ENCODE measurements at places on chromosomes 5 and 9.

DNA sequence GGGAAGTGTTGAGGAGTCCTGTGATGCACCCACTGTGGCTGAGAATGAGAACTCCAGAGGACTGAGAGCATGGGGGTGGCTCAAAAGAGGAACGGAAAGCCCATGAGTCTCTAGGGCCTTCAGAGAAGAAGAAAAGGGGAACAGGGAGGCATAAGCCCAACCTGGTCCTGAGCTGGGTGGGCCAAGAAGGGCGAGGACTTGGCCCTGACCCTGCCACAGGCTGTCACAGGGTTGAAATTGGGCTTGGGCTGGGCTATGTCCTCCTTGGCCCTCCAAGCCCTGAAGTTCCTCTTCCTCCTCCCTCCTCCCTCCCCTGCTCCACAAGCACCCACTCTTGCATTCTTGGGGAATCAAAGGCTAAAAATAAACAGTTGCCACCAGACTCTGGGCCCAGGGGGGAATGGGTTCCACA lies 49.3 kb upstream of the PPARGC1B start:
- DNase-seq: peak; percentile 53

DNA sequence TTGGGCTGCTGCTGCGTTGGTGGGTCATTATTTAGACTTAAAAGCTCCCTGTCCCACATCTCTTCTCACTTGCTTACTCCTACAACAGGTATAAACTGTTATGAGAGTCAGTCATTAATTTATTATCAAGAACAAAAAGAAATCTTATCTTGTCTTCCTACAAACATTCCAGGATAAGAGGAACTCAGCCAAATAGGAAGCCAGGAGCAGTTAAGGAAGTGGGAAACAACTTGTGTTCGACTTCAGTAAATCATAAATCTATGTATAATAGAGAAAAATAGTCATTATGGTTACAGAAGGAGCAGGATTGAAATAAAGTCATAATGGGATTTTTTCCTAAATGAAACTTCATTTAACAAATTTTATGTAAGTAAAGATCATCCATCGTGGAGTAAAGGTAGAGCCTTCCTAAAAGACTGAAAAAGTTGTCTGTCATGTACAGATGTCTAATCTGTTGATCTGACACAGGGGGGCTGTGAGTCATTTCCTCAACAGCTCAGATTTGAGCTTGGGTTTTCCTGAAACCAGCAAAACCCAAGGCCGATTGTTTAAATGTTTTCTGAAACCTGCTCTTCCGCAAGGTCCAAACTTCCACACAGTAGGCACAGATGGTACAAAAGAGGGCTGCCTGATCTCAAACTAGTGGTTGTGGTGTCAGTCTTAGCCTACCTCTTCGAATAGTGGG lies 25.3 kb upstream of the LRRTM2 start:
- no peak for DNase-seq

DNA sequence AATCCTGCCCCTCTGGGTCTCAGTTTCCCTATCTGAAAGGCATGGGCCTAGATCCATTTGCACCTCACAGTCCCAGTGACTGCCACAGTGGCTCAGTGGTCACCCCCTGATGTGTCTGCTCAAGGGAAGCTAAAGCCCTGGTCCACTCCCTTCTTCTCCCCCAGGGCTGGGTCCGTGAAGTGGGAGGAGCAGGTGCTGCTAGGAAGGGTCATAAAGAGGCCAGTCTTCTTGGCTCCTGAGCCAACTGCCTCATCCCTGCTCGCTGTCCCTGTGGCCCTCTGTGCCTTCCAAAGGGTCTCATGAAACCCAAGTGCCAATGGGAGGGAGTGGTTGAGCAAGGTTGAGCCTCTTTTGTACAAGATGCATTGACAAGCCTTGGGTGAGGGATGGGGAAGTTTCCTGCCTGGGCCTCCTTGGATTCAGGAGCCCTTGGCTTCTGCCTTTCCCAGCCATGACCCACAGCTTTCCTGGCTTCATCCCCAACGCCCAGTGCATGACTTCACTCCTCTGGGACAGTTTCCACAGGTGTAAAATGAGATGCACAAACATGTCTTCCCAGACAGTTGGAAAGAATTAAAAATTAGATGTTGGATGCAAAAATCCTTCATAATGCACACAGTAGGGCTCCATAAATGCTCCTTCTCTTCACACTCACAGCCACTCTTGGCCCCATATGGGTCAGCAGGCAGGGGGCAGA lies 1.6 kb upstream of the SLC6A7 start:
- no peak for DNase-seq

DNA sequence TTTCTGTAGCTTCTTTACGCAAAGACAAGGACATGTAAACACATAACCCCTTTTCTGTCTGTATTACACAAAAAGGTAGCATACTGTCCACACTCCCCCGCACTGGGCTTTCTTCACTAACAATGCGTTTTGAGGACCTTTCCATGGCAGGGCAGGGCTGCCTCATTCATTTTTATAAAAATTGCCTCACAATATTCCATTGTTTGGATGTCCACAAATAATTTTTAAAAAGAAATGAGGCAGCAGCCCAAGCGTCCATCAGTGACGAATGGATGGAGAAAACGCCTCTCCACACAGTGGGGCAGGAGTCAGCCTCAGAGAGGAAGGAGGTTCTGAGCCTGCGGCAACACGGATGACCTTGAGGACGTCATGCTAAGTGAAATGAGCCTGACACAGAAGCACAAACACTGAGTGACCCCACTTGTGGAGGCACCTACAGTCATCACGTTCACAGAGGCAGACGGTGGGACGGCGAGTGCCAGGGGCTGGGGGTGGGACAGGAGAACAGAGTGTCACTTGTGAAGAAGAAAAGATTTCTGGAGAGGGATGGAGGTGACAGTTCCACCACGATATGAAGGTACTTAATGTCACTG lies 67.8 kb downstream of the RASGEF1C start:
- no peak for DNase-seq

- DNase-seq: no peak
Observed at GRCh38 chr5:151469386-151469785, 22.0 kb downstream of the SLC36A1 start.

GRCh38 chr9:36746415-36746814 lies 173.7 kb downstream of the MELK start:
- no peak for DNase-seq

DNA sequence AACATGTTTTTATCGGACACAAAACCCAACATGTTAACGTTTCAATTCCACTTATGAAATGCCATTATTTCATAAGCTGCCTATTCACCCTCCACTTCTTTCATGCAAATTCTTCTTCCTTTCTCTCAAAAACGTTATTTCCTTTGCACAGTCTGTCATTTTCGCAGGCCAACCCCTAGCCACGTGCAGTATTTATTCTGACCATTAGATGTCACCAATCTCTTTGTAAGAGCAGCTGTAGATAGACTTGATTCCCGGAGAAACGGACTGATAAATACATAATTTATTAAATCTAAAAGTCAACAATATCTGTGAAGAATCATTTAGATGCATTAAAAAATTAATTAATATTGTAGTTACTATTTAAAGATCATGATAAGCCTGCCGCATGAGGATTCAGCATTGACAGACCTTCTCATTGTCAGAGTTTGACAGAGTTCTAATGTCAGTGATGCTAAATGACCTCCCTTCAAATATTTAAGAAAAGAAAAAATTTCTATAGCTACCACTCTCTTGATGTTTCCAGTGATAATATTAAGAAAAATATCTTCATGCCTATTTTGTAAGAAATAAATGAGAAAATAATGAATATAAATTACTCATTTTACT lies 933.6 kb downstream of the CDH12 start:
- peak; percentile 12 for DNase-seq

DNA sequence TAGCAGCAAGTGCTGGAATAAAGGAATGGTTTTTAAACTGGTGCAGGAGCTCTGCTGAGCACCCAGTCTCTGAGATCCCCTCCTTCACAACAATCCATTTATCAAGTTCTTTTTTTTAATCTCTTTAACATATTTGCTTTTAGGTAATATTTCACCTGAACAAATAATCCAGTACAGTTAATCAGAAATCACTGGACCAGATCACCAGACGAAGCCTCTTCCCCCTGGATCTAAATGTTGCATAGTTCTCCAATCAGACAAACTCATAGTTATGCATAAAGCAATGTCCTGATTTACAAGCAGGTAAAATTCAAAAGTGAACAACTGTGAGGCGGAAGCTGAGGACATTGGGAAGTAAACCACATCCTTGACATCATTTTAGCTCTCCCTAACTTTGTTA lies 657.7 kb upstream of the RORB start:
- DNase-seq: no peak

DNA sequence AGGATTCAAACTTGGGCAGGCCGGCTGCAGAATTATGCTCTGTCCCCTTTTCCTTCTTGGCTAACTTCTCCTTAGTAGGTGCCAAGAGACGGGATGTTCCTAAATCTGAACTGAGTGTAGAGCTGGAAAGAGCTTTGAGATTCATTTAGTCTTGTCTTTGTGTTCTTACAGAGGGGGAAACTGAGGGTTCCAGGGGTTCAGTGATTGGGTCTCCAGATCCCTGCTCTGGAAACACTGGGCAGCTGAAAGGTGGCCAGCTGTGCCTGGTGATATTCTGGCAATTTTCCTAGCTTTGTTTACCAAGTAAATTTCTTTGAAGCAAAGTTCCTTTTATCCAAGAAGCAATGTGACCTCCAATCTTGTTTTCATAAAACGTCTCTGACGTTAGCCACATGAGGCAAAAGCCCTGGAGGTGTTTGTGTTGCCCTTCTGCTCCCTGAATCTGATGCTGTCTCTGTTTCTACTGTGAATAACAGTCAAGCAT lies 288.7 kb downstream of the ZSWIM6 start:
- no peak for DNase-seq

- DNase-seq: no peak
Observed at GRCh38 chr5:64384765-64385164, 121.0 kb upstream of the RGS7BP start.

DNA sequence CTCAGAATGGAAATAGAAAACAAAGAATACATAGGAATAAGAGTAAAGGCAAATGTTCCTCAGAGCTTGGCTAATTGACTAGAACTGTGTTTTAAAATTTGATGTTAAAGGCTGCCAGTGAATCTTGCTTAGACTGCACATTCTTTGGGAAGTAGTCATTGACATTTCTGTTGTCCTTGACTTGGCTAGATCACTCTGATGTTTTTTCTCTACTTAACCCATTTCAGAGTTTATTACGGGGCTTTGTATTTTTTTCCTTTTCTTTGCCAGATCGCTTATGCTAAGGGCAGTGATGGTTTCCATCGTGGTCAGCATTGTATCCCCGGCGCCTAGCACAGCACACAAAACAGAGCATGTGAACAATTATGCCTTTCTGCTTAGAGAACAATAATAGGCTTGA lies 1126.7 kb upstream of the CDH9 start:
- DNase-seq: peak; percentile 13

DNA sequence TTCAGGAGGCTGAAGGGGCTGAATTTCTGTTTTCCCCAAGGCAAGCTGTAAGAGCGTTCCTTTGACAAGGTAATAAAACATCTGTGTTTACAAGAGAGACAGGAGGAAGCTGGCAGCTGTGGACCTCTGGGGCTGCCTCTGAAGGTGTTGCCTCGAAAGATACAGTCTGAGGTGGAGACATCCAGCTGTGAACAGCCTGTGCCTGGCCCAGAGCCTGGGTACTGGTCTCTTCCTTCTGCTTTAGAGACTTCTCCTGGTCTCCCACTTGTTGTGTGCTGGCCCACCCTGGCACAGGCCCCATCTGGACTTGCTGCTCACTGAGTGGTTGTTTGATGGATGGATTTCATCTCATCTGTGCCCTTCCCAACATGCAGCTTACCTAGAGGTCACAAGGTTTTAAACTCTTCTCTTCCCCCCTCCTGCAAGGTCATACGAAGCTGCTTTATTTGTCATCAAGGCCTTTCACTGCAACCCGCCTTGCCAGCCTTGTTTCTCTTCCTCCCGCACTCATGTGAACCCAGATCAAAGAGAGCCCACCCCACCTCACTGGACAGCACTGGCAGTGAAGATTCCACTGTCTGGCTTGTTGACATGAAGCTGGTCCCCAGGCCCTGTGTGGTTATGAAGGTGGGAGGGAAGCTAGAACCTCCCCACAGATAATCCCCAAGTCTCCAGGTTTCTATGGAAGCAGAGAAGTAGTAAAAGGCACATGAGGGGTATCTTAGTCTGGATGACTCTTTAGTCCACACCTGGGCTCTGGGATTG lies 35.0 kb upstream of the ALDH1B1 start:
- DNase-seq: no peak

DNA sequence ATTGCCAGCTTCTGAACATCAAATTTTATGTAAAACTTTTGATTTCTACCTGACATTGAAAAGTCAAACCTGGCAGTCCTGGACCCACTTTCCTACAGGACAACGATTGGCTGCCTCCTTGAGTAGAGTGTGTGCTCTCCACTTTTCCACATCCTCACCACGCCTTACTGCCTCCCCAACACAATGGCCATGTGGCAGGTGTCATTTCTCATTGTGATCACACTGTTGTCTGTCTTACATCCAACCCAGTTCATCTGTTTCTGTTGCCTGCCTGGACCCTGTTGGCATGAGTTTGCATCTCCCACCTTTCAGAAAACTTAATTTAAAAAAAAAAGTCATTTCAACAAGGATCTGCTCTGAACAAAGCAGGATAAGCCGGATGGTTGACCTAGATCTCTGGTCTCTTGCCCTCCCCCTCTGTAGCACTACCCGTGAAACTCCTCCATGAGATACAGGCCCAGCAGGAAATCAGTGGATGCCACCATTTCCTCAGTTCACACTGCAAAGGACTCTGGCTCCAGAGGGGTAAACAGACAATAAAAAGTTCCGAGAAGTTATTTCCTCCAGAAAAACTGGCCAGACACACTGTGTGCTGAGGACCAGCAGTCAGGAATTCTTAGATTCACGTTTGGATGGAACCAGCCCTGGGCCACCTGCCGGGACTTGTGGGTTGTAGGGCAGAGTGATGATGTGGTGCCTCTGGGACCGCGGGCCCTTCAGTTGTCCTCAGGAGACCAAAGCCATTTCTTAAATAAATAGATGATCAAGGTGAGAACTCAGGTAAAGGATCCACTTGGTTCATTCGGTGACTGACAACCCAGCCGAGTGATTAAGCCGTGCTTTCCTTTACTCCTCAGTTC lies 48.6 kb downstream of the AMBP start:
- DNase-seq: no peak

DNA sequence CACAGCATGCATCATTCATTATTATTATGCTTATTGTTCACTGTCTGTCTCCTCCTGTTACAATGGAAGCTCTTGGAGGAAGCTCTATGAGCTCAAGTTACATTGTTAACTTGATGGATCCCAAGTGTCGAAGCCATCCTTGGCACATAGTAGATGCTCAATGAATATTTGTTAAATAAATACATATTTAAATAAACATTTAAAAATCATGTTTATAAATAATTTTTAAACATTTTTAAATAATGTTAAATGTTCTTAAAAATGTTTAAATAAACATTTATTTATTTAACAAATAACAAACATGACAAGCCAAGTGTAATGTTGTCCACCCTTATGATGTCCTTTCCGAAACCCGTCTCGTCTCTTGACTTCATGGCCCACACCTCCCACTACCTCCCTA lies 69.5 kb downstream of the USP20 start:
- DNase-seq: no peak

DNA sequence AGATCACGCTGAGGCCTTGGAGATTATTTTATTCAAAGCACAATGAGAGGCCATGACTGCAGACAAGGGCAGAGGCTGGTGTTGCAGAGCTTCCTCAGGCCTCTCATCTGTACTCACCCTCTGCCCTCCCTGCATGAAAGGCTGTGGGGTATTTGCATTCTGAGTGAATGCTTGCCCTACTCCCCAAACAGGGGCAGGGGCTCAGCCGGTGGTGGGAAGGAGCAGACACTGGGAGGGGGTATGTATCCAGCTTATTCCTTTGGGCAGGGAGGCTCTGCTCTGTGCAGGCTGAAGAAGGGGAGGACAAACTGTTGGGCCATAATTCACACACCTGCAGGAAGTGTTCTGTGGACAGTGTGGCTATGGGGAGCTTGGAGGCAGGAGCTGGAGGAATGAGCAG lies 148.4 kb upstream of the PANK3 start:
- DNase-seq: no peak

Data from putamen (tissue), 1 donor.